Stimulated activated naive CD8-positive, alpha-beta T cell treated with anti-CD3 and anti-CD28 coated beads, Interleukin-15, Interleukin-2, amounts not matched to agents 100 U/mL and 50 U/mL, for 24 hours (primary cell): ENCODE measurements at places on chromosomes 2 and 18.

DNA sequence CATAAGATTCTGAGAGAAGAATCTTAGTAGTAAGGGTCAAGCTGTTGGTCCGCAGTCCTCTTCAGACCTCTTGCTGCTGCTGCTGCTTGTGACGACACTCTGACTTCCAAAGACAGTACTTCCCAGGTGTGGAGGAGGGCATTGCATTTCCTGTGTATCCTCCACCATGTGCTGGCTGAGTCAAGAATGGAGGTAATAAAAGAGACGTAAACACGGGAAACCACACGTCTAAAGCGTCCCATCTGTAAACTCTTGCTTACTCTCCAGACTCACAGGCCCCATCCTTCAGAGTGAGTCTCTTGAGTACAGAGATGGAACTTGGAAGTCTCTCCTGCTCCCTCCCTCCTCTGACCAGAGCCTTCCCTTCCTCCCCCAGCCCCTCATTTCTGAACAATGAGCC, 25.6 kb downstream of the KLHL29 start:
- no peak for DNase-seq

GRCh38 chr2:190378880-190379237, 29.3 kb upstream of the MFSD6 start:
- DNase-seq: no peak

DNA sequence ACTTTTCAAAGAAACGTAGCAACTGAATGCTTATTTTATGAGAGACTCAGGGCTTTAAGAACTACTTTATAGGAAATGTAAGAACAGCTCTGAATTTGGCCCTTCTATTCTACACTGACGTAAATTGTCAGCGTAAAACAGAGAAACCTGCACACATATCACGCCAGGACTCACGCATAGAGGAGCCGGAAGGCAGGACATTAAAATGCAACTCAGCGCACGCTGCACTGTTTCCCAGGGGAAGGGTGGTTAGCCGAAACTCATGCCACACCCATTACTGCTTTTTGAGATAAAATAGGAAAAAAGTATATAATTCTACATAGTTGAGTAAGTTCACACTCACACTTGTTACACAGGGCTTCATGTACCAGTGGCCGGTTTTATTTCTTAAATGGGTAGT, 7.4 kb downstream of the TUBB6 start:
- no peak for DNase-seq

GRCh38 chr2:176133389-176133788, 3.9 kb downstream of the HOXD8 start:
- no peak for DNase-seq

GRCh38 chr18:60585670-60586069, 213.1 kb upstream of the MC4R start:
- DNase-seq: no peak

DNA sequence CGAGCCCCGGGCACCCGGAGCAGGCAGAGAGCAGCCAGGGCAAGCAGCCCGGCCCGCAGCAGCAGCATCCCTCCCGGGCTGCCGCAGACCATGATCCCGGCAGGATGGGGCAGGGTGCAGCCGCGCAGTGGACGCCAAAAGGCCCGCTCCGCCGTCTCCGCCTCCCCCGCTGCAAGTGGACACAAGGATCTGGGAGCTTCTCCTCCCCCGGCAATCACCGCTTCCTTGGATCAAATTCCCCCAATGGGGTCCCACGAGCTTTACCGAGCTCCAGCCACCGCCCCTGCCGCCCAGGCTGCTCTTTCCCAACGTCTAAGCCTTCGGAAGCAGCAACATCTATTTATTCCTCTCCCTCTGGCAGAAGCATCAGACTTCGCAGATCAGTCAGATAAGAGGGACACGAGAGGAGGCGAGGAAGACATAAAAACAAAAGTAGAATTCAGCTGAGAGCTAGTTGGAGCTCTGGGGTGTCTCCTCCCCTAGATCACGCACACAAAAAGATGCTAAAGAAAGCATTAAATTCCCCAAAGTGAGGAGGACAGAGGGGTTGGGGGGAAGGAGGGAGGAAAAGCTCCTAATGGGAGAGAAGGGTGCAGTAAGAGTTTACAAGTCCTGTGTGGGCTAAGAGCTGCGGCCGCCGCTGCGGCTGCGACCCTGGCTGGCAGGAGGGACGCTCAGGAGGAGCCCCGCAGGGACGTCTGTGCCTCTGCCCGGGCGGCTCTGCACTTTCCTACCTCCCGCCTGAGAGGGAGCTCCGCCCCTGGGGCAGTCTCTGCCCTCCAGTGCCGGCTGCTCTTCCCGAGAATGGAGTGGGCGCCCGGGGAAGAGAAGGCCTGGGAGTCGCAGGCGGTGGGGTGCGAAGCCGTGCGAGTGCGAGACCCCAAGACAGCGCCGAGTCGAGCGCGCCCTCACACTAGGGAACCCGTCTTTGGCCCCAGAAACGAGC, at the start of gene FRZB:
FRZB (minus strand) TSS at position 177 of the 946 bp plus-strand sequence; CDS start at position 92, 85 bp downstream.
- peak; percentile 7 for DNase-seq

DNA sequence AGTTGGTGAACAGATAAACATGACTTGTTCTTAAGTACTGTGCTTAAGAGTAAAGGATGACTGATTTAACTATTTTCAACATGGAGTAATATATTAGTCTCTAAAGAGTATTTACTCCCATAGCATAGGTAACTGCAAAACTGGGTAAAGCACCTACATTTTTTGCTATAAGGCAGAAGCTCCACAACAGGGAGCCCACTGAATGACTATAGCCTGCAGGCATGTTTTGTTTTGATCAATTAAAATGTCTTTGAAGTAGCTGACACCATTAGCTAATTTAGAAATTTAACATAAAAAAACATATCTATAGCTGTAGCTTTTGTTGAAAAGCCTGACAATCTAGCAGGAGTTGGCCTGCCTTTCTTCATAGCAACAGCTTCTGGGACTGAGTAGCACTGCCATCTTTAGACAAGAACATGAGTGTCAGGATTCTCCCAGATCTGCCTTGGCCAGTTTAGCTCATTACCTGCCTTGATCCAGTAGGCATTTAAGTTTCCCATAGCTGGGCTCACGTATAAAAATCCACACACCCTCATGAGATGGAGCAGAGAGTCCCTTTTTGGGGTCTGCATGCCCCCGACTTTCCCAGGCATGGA, 1935.1 kb upstream of the PIK3C3 start:
- DNase-seq: no peak

DNA sequence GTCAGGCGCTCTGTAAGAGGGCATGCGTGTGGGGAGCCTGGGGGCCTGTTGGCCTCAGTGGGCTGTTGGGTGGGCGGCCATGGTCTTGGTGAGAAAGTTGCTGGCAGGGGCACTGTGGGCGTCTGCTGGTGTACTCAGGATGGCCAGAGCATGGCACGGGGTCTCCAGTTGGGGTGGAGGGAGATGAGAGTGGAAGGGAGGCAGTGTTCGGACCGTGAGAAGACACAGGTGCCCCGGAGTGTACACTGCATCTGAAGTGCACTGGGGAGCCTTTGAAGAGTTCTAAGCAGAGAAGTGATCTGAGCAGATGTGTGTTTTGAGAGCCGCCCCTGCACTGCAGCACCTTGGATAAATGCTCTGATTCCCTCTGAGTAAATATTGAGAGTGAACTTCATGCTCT, 150.8 kb downstream of the LDLRAD4 start:
- no peak for DNase-seq

GRCh38 chr2:10844097-10844496, 31.5 kb upstream of the PDIA6 start:
- DNase-seq: no peak

DNA sequence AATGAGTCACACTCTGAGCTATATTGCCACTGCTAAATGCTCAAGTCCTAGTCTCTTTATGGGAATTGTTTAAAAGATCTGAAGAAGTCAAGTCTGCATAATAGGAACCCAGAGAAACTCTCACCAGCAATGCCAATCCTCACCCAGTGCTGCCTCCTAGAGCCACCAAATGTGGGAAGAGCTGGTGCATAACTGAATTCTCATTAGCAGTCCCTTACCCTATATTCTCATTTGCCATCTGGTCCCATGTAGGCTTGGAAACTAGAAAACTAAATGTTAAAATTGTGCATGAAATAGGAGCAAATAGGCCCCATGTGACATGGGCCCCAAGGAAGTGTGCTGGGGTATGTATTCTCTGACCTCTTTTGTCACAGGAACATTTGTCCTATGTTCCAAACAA, 224.4 kb upstream of the SMAD2 start:
- DNase-seq: no peak

- DNase-seq: no peak
These were observed 9.8 kb downstream of the POU3F3 start for GRCh38 chr2:104863468-104864279.

- DNase-seq: peak; percentile 34
These were observed 93.3 kb downstream of the ALPK2 start for GRCh38 chr18:58535340-58536201.

- DNase-seq: no peak
These were observed 160.6 kb downstream of the METTL4 start for GRCh38 chr18:2410688-2411087.

DNA sequence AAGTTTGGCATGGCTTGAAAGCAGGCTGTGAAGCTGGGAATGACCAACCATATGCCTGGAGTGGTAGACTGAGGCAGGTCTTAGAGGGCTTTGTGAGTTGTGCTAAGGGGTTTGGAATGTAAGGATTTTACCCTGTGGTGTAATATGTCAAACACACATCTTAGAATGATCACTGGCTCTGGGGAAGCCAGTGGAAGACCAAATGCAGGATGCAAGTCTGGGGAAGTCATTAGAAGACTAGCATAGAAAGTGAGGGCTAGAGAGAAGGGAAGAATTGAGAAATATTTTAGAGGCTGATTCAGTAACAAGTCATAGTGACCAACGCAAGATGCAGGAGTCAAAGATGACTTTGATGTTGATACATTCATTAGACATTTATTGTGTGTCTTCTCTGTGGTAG, 3.5 kb upstream of the FHOD3 start:
- no peak for DNase-seq
